NCI-H187 (cell line): ENCODE measurements at places on chromosomes 11 and 22.
A peak's percentile ranks its signal among the peaks of the same experiment; 100 is the strongest.

DNA sequence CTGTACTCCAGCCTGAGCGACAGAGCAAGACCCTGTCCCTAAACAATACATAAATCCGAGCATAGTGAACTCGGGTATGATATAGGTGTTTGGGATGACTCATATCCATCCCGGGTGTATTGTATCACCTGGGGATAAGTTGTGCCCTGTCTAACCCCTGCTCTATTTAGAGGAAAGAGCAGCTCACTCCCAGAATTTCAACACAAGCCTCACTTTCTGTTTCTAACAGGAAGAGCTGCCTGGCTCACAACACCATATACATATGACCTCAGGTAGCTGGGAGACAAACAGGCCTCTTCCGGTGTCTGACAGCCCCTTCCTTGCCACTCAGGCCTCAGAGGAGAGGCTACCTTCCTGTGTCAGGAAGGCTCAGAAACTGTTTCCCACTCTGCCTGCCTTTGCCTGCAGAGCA is 9.9 kb upstream of the MICALL1 start:
- no peak for DNase-seq

GRCh38 chr11:798093-798713 is at the start of gene SLC25A22:
Gene SLC25A22, minus strand, starts transcription at chr11:798281. Its CDS starts 3,275 bp downstream, at chr11:795006.
- peak; percentile 58 for DNase-seq

DNA sequence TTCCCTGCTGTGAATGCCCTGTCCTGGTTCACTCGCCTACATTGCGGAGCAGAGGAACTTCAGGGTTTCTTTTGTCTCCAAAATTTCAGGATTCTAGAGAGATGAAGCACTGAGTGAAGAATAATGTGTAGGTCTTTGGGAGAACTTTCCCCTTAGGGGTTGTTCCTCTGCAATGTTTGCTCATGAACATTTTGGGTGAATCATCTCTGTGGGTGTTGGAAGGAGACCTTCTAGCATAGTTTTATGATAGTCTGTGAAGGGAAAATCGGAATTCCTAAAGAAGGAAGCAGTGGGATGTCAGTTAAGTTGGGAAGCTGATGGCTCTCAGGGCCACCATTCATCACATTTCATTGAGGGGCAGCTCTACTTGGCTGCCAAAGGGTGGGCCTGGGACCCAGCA is 64.8 kb downstream of the MIAT start:
- no peak for DNase-seq

DNA sequence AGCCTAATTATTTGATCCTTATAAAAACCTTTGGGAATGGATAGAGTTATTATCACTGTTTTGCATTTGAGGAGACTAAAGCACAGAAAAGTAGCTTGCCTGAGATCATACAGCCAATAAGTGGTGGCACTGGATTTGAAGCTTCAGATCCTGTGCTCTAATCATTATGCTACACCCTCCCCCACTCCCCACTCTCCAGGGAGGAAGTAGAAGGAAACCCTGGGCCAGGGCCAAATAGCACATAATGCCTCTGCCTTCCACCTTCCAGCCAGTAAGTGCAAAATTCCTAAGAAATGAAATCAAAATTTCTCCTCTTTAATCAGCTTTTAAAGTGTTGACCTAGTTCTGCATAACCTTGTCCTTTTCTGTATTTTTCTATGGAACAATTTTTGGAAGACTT is 61.6 kb downstream of the SIK2 start:
- no peak for DNase-seq

- no peak for DNase-seq
Observed at GRCh38 chr11:61598886-61599868, 18.3 kb upstream of the SYT7 start.
